LNCaP clone FGC (cell line): ENCODE measurements at places on chromosomes 12 and 14.
A peak's percentile ranks its signal among the peaks of the same experiment; 100 is the strongest.

DNA sequence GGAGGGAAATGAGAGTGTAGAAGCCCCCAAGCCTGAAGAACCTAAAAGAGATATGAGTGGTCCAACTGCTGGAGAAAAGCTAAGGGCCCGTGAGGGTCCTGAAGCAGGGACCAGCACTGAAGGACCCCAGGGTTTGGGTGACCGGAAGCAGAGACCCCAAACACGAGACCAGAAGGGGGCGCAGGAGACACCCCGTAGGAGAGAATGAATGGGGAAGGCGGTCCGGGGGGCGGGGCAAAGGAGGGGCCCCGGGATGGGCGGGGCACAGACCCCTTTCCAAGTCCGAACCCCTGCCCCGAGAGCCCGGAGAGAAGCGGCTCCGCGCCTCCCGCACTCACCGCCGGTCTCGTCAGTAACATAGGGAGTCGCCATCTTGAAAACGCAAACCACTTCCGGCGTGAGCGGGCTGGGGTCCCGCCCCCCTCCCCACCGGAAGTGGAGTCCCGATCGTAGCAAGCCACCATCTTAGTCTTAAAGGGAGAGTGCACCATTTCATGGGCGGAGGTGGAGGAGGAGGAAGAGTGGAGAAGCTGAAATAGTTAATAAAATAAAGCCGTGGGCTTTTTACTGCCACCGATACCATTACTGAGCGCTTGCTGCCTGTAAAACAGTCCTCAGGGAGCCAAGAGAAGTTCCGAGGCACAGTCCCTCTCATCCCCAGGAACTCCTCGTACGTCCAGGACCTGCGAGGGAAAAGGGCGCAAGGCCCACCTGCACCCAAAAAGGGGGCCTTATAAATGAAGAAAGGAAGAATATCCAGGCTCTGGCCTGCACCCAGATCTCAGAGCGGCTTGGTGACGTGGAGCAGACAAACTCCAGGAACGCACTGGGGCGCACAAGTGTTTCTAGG is 731 bp downstream of the PYM1 start:
- DNase-seq, result peak; percentile 80

GRCh38 chr12:5554711-5555110 is 122.8 kb downstream of the NTF3 start:
- no peak for DNase-seq

DNA sequence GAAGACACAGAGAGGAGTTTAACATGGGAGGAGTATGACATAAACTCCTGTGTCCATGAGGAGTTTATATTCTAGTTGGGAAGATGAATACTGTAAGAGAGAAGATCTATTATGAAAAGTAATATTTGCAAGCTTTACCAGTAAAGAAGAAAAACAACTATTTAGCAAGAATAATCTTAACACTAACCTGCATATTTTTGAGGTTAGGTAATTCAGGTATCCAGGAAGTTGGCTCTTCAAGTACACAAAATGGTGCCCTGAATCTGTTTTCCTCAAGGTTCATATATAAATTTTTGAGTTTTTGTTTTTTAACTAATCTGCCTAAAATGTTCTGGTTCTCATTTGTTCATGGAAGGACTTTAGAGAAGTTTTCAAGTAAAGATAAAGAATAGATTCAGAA is 33.9 kb upstream of the KCNMB4 start:
- DNase-seq, result no peak

DNA sequence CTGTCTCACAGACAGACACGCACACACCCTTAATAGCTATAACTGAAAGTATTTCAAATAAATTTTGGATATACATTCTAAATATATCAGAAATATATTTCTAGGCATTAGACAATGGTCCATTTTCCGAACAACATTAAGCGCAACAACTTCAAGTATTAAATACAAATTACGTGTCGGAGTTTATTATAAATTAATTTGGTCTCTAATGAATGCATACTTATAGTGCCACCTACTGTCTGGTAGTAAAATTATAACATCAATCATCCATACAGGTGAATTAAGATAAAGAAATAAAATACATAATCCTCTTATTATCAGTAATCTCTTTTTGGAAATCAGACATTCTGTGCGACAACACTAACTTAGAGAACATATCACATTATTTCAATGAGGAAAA is 27.2 kb upstream of the CMAS start:
- no peak for DNase-seq

DNA sequence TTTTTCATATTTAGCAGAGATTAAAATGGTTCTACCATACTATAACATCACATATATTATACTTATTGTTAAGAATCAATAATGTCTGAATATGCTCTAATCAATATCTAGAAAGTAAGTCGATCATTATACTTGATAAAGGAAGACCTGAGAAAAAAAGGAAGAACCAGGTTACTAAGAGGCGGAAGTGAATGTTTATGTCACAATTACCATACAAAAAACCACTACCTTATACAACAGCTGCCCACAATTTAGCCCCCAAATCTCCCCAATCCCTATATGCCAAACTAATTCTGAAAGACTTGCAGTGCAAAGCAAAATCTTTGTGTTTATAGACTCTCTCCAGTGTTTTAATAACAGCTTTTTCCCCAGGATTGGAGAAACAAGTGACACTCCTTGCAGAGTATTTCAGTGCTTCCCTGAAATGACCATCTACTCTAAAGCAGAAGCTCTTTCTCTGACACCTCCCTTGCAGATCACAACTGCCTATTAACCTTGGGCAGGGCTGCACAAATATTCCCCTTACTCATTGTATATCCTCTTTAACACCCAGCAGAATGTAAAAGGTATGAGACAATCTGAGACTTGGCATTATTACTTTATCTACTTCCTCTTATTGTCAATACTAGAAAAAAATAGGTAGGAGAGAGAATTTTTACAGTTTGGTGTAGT is 12.7 kb upstream of the SLC2A3 start:
- no peak for DNase-seq

DNA sequence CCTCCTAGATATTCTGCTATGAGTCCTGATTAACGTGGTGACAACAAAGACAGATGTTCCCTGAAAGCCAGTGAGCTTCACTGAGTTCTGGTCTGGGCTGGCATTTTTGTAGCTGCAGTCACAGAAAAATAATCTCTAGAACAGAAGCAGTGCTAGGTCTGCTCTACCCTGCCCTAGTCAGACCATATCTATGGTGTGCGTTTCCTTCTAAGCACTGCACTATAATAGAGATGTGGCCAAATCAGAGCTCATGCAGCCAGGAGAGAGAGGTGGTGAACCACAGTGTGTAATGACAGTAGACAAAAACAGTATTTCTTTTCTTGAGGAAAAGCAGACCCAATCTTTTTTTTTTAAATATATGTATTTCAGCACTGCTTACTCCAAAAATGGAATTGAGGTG is 76.3 kb downstream of the CMAS start:
- DNase-seq, result no peak

DNA sequence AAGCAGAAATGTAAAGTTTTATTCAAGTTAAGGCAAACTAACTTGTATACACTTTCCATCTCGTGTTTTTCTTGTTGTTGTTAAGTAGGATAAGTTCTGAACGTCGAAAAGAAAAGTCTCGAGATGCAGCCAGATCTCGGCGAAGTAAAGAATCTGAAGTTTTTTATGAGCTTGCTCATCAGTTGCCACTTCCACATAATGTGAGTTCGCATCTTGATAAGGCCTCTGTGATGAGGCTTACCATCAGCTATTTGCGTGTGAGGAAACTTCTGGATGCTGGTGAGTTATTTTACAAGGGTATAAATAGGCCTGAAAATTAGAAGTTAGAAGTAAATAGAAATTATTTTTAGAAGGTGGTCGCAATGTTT is 25.0 kb downstream of the HIF1A start:
- DNase-seq, result no peak

DNA sequence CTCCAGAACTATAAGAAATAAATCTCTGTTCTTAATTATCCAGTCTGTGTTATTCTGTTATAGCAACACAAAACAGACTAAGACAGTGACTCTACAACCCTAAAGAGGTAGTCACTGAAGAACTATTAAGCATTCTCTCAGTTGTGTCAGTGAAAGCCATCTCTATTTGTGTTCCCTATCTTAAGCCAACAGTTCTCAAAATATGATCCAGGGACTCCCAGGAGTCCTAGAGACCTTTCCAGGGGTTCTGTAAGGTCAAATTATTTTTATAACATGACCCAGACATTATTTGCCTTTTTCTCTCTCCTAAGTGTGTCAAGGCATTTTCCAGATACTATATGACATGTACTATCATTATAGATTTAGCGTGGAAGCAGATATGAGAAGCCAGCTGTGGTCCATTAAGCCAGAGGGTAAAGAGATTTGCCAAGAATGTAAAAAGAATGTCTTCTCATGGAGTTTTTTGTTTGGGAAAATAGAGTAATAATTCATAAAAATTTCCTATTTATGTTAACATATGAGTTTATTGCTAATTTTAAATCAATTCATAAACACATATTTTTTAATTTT is 315.8 kb downstream of the RGS6 start:
- no peak for DNase-seq

DNA sequence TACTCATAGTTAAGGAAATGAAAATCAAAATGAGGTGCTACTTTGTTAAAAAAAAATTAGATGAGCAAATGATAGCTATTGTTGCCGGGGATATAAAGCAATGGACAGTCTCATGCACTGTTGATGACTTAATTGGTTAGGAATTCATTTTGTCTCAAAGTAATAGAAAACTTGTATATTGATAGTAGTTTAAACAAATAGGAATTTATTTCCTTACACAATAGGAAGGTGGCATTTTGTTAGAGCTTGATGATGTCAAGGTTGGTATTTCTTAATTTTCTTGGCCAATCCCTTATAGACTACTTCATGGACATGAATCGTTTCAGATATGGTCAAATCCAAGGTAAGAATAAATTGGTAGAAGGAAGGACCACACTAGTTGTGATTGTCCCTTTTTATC is 7.8 kb downstream of the PRPF39 start:
- no peak for DNase-seq

DNA sequence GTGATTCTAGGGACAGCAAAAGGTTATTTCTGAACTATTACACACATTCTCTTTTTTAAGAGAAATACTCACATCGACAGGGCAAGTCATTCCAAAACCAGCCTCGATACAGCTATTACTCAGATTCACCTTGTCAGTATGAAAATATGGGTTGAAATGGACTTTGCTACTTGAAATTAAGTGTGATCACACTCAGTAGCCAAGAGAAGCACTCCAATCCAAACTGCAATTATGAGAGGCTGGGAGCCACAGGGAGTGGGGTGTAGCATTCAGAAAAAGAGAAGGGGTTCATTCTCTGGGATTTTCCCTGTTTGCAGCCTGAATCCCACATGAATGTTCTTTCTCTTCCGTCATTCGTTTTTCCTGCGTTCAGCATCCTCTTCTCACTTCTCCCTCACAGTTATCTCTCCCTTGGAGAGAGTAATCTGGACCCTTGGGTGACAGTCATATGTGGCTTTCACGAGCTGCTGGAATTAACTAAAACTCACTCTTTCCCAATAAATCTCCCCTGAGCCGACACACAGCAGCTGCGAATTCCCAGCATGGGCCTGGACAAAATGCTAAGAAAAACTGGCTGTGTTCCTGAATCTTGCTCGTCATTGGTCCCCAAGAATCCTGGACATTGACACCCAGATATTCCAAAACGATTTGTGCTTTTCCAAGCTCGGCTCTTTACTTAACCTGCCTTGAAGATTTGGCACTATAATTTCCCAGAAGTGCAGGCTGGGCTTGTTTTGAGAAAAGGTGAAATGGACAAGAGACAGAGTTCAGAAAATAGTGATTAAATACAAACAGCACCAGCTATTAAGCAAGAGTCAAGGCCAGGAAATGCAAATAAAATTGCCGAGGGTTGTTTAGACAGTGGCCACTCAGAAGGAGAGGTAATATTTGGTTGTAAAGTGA is 199.5 kb upstream of the PLEKHG7 start:
- DNase-seq, result no peak

GRCh38 chr12:1797011-1797901 is 23.1 kb upstream of the LRTM2 start:
- DNase-seq, result no peak

GRCh38 chr12:127893895-127894609 is 372.9 kb upstream of the TMEM132C start:
- DNase-seq, result no peak

DNA sequence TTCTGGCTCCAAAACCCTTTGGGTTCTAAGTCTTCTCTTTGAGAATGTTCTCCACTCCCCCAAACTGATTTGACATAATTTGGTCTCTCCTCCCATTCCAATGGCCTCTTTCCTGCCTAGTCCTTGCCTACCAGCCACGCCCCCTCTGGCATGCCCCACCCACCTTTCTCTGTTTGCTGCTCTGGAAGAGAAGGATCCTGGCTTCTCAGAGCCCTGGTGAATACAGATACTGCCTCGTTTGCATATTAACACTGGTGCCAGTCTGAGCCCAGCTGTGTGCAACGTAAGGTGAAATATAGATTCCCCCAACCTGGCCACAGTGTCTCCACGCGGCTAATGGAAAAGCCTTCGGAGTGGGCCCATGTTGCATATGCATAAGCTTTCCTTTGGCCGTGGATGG is 79.7 kb downstream of the PAPOLA start:
- DNase-seq, result no peak

GRCh38 chr12:12564911-12565310 is 2.2 kb upstream of the DUSP16 start:
- DNase-seq, result no peak

- peak; percentile 38 for DNase-seq
Measured at GRCh38 chr12:124730455-124730932, 133.2 kb downstream of the SCARB1 start.

- no peak for DNase-seq
Measured at GRCh38 chr14:79511146-79511545, 700.2 kb downstream of the DIO2 start.

DNA sequence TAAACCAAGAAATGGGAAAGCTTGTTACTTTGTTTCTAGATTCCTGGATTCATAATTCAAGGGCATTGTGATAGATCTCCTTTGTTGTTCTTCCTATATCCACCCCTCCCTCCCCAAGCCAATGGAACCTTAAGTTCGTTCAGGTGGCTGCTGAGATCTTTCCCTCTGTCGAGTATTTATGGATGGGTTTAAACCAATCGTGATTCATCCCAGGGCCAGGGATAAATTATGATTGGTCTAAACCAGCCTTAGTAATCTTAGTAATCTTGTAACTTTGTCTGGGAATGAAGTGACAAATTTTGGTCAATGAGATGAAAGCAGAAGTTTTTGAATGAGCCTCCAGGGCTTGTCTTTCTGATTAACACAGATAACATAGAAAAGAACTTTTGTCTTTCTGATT is 56.1 kb upstream of the PCED1B start:
- DNase-seq, result no peak
